Activated CD8-positive, alpha-beta memory T cell treated with anti-CD3 and anti-CD28 coated beads, Interleukin-2, amount 10 ng/mL, durations not matched to agents 7 days and 5 days (primary cell): ENCODE measurements at places on chromosomes 7 and 10. TPM values are rescaled to one million over a fixed set of nuclear protein-coding genes. Genes with fewer than 3 reads are reported as not detected.

PTF1A gene
- not detected for total RNA-seq

DNA sequence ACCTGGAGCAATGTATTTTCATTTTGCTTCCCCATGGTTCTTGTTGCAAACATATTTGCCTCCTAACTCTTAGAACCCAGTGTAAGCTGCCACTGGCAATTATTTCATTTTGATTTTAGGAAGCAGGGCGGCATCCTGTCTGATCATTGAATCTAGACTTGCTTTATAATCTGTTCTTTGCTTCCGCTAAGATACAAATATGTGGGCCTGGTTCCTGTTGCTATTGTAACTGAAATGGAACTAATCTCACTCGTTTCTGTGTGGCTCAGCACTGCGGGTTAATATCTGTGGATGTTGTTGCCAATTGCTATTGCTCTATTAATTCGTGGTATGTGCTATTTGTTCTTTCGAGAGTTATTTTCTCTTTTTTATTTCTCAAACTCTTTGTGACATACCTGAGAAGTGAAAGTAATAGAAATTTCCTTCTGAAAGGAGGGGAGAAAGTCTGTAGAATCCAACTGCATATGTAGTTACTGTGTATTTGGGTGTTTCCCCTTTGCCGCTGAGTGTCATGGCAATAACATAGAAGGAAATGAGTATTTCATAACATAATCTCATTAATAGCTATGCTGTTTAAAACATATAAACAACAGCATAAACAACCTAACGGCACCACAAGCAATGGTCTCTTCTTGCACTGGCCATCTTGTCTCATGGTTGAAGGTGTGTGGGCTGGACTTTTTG is 62.4 kb downstream of the FZD1 start:
- no peaks in the 10 kb centered on the region for H3K27me3 ChIP-seq
- no peaks in the 10 kb centered on the region for H3K4me1 ChIP-seq
- H3K36me3 ChIP-seq, result no peaks in the 10 kb centered on the region
- no peak overlapping the region for H3K4me3 ChIP-seq

- no peak for DNase-seq
- H3K4me3 ChIP-seq, result no peak overlapping the region
- peaks cover 9% of the 10 kb centered on the region for H3K4me1 ChIP-seq
- H3K27ac ChIP-seq, result no peak overlapping the region
- peaks cover 2% of the 10 kb centered on the region for H3K27me3 ChIP-seq
Measured at GRCh38 chr7:12640299-12641096, 46.9 kb upstream of the ARL4A start.

GALNT17 gene
- total RNA-seq, result not detected

DNA sequence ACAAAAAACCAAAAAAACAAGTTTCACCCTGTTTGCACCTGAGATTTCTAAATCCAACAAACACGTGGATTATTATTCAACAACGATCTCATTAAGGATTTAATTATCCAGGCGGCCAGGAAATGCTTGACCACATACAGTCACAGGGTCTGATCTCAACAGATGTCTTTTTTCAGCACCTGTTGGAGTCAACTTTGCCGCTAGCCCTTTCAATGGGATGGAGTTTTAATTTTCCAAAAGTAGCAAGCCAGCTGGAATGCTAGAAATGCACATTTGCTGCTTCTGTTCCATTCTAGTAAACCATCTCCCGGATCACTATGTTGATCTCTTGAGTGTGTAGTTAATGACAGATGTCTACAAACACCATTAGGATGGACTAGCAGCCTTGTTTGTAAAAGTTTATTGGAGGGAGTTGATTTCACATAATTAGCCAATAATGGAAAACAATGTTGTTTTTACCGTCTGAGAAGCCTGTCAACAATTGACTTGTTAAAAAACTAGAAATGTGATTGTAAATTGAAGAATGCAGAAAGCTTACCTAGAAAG is 64.2 kb upstream of the DKK1 start:
- H3K4me3 ChIP-seq, result no peak overlapping the region
- H3K27me3 ChIP-seq, result no peaks in the 10 kb centered on the region
- no peak for DNase-seq

DNA sequence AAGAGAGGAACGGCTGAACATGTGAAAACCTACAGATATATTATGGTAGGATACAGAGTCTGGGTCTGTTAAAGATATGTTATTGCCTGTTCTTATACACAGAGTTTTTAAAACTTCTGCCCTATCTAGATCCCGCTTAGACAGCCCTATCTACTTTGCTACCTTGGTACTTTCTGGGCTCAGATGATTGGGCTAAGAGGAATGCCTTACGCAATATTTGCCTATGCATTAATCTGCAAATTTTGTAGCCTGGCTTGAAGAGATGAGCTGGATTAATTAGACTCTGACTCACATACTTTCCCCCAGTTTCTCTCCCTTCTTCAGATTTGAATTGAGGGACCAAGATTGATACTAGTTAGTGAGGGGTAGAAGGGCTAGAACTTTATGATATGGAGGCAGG is 33.6 kb upstream of the A1CF start:
- H3K27ac ChIP-seq, result no peak overlapping the region
- peaks cover 7% of the 10 kb centered on the region for H3K27me3 ChIP-seq
- no peaks in the 10 kb centered on the region for H3K4me1 ChIP-seq
- H3K4me3 ChIP-seq, result no peak overlapping the region
- DNase-seq, result no peak

DNA sequence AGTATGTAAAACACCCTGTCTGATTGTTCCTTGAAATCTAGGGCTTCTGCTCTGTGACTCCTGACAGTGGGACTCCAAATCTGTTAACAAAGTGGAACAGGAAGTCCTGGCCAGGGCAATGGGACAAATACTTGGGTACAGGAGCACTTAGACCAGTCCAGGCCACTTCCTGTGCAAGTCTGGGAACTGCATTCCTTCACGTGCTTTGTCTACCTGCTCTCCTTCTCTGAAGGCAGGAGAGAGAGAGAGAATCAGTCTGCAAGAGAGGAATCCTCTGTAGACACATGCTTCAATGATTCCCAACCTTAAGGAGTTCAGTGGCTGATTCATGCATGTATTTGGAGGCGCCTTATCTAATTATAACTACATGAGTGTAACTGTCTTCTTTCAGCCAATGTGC is 530.2 kb downstream of the GATA3 start:
- H3K36me3 ChIP-seq, result no peaks in the 10 kb centered on the region
- H3K4me3 ChIP-seq, result no peak overlapping the region
- peaks cover 5% of the 10 kb centered on the region for H3K4me1 ChIP-seq
- H3K27ac ChIP-seq, result no peak overlapping the region
- peaks cover 30% of the 10 kb centered on the region for H3K27me3 ChIP-seq

ASZ1 gene
- not detected for total RNA-seq

DNA sequence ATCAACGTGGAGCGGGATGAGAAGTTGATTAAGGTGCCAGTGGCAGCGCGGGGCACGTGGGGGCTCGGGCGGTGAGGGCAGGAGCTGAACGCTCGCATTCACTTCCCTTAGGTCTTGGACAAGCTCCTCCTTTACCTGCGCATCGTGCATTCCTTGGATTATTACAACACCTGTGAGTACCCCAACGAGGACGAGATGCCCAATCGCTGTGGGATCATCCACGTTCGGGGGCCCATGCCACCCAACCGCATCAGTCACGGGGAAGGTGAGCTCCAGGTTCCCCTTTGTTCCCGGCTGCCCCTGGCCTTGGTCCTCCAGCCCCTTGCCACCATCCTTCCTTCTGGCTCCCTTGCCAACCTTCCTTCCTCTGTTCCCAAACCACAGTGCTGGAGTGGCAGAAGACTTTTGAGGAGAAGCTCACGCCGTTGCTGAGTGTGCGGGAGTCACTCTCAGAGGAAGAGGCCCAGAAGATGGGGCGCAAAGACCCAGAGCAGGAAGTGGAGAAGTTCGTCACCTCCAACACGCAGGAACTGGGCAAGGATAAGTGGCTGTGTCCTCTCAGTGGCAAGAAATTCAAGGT is 2.5 kb downstream of the UFSP1 start:
- H3K4me3 ChIP-seq, result peak overlapping the region; percentile 77
- H3K36me3 ChIP-seq, result peaks cover 56% of the 10 kb centered on the region
- peak overlapping the region; percentile 94 for H3K27ac ChIP-seq
- no peak for DNase-seq
- H3K27me3 ChIP-seq, result peaks cover 8% of the 10 kb centered on the region
